ENCODE measurements at places on chromosomes 13 and 19.

GRCh38 chr13:110636053-110636475, 20.7 kb downstream of the NAXD start:
- DNase-seq = no peak

DNA sequence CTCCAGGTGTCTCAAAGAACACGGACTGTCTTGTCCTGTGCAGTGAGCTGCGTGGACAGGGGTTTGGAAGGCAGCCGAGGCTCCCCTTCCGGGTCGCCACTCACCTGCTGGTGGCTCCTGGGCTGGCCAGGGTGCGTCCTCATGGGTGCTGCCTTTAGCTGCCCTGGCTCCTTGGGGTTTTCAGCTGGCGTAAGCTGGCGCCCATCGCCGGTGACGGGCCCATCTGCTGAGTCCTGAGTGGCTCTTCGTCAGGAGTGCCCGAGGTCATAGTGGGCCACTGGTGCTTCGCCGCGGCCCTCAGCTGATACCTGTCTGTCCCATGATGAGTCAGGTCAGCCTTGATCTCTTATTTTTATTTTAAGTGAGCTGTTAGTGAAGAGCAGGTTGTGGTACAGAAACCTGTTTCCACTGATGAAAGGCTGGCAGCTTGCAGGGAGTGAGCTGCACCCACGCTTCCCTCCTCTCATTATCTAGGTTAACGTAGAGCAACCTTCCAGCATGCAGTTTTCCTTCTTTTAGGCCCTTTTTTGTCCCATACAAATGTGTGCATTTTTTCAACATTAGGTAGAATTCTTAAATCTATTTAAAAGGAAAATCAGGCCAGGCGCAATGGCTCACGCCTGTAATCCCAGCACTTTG, 18.4 kb downstream of the EPN1 start:
- no peak for DNase-seq

DNA sequence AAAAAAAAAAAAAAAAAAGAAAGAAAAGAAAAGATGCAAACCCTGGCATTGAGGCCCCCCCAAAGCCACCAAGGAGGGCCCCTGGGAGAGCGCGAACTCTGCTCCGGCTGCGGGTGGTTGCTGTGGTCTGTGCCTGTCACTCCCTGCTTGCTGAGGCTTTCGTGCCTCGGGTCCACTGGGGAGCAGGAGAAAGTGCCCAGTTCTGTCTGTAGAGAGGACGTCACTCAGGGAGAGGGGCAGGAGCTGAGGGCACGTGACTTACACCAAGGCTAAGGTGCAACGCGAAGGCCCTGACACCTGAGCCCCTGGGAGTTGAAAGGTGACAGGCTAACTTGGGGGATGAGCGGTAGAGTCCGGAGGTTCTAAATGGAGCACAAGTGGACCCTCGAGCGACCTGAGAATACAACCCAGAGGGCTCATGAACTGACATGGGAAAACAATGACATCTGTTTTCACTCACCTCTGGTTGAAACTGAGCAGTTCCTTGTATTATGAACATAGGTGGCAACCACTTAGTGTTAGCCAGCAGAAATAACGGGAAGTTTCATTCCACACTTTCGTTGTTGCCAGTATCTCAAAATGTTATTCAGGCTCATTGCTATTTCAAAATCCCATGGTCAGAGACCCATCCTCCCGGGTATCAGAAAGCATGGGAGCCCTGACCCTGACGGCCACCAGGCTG, 69.2 kb upstream of the TM9SF2 start:
- peak; percentile 46 for DNase-seq

- no peak for DNase-seq
Measured at GRCh38 chr13:25587326-25587980, 215.7 kb downstream of the ATP8A2 start.

- no peak for DNase-seq
Measured at GRCh38 chr19:14830702-14831101, 4.3 kb downstream of the OR7A5 start.

DNA sequence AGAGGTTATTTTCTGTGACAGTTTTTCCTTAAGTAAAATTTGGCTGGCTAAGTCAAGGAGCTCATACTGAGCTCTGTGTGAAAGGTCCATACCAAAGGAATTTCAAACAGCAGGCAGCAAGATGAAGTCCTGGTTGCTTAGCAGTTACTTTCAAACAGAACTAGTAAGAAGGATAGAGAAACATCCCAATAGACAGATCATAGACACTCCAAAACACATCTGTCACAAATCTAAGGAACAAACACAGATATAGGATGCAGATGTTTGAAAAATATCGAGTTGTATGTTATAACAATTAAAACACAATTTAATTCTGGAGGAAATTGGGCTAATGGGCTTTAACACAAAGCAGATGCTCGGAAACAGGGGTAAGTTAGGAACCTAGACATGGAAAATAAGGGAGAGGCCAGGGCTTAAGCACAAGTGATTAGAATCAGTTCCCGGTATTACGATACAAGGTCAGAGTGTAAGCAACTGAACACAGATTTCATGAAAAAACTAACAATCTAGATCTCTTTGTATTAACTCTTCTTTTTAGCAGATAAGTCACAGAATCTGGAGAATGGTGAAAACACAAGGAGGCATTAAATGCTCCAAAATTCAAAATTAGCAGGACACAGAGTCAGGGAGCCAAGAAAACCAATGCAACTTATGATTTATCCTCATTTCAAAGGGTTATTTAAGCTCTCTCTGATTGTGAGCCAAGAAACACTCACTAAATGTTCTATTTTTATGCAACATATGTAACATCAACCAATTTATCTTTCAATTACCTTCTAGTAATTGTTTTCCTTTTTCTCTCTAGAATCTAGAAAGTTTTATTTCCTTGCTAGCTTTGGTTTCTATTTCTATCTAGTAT, 1992.9 kb upstream of the PCDH20 start:
- DNase-seq = no peak

DNA sequence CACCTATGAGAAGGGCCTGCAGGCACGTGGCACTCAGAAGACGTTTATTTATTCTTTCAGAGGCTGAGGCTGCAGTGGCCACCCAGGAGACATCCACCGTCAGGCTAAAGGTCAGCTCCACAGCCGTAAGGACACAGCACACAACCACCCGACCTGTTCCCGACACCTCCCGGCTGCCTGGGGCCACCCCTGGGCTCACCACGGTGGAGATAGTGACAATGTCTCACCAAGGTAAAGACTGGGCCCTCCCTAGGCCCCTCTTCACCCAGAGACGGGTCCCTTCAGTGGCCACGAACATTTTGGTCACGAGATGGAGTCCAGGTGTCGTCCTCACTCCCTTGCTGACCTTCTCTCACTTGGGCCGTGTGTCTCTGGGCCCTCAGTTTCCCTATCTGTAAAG, 32.5 kb downstream of the SPC24 start:
- no peak for DNase-seq

DNA sequence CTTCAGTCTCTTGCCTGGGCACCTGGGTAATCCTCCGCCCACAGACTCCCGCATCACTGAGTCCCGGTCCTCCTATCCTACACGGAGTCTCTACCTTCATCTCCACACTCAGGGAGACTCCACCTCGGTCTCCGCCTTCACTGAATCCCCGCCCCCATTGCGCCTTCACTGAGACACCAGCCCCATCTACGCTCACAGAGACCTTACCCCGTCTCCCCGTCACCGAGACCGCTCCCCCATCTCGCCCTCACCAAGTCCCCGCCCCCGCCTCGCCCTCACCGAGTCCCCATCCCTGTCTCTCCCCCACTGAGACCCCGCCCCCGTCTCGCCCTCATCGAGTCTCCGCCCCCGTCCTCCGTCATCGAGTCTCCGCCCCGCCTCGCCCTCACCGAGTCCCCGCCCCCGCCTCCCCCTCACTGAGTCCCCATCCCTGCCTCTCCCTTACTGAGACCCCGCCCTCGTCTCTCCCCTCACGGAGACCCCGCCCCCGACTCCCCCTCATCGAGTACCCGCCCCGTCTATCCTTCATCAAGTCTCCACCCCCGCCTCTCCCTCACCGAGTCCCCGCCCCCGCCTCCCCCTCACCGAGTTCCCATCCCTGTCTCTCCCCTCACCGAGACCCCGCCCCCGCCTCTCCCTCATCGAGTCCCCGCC, 23.1 kb upstream of the ZNF846 start:
- DNase-seq = peak; percentile 90

DNA sequence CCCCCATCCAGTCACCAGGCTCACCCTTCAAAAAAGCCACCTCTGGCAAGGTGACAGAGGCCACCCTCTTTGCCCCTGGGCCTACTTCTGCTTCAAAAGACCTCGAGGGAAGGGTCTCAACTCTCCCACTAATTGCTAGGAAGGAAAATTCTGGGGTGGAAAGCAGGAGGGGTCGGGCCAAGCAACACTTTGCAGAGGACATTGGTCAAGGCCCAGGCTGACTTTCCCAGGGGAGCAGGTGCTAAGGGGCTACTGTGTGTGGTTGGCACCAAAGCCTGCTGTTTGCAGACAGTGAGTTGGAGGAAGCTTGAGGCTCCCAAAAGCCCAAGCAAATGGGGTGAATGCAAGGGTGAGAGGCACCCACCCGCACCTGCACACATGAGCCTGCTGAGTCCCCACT, 28.6 kb upstream of the VSTM2B start:
- DNase-seq = no peak

DNA sequence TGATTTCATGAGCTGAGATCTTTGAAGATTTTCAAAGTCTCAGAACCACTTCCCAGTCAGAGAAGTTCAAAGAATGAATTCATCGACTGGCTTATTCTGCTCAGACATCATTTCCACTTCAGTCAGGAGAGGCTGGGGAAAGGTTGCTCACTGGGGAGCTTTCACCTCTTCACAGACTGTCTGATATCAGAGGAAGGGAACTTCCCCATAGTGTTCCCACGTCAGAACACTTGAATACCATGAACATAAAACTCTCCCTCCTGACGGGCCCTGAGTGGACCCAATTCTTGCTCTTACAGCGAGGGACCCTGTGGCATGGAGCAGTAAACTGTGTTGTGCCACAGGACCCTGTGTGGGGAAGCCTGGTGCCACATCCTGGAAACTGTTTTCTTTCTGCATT, 492.6 kb downstream of the COG6 start:
- DNase-seq = no peak

- DNase-seq = no peak
Measured at GRCh38 chr13:59352600-59352999, 811.1 kb downstream of the DIAPH3 start.

GRCh38 chr19:1630012-1630411, 22.4 kb downstream of the TCF3 start:
- DNase-seq = no peak

- DNase-seq = no peak
Measured at GRCh38 chr13:113554333-113554700, 30.2 kb upstream of the TFDP1 start.

DNA sequence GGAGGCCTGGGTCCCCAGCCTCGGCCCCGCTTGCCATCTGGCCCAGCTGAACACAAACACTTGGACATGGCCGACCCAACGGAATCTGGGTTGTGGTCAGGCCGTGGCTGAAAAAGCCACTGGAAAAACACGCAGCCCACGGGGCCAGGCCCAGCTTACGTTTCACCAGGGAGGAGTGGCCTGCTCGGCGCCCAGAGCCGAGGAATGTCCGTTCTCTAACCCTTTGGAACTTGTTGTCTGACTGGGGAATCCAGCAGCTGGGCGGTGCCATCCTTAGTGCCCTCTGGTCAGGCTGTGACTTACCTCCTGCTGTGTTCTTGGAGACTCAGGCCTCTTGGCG, 13.8 kb downstream of the CILP2 start:
- no peak for DNase-seq

- no peak for DNase-seq
Measured at GRCh38 chr13:23692816-23693215, 122.6 kb downstream of the TNFRSF19 start.

DNA sequence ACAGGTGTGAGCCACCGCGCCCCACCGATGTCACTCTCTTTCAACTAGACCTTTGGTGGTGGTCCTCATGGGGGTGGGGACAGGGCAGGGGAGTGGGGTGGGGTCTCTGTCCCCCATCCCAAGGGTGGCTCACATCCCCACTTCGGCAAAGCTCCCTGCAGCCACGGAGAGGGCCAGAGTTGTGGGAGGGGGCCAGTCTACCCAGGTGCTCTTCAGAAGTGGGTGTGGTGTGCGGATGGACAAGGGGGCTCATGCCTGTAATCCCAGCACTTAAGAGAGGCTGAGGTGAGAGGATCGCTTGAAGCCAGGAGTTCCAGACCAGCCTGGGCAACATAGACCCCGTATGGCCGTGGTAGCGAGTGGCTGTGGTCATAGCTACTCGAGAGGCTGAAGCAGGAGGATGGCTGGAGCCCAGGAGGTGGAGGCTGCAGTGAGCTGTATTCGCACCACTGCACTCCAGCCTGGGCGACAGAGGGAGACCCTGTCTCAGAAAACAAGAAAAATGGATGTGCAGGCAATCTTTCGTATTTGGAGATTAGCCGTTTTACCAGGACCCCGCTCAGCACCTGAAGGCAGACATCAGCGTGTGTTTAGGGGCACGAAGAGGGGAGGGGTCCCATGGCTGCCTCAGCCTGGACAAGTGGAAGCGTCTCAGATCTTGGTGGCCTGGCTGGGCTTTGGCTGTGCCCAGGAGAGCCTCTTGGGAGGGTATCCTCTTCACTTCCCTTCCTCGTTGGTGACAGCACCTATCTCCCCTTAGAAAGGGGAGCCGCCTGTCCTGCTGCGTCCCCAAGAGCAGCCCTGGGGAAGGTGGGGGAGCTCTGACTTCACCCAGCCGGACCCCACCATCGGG, 846 bp downstream of the TGFBR3L start:
- no peak for DNase-seq

- no peak for DNase-seq
Measured at GRCh38 chr13:101219609-101220265, 196.6 kb downstream of the NALCN start.

DNA sequence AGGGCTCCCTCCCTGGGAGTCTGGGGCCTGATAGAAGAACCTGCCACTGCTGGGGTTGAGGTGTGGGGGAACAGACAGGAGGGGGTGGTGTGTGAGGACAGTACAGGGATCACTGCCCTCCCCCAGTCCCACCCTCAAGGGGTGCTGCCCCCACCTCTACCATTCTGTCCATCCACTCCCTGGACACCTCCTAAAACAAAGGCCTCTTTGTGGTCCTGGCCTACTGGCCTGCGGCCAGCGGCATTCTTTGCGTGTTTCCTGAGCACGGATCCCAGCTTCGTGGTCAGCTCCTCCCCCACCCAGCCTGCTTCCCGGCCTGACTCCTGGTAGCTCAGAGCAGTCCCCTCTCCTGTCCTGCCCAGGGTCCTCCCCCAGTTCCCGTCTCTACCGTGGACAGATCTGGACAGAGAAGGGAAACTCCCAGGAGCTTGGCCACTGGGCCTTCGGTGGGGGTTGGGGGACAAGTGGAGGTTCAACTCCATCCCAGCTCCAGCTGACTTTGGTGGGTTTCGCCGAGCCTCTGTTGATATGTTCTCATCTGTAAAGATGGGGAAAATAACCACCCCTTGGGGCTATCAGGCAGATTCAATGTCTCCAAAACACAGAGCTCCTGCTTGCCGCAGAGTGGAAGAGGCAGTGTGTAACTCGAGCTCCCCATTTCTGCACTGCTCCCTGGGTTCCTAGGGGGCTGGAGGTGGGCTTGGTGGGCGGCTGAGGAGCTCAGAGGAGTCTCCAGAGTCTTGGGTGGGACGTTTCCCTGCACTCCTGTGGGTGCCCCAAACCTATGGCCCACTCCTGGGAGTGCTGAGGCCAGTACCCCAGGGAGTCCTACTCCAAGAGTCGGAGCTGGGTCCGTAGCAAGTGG, 48.7 kb downstream of the LYL1 start:
- DNase-seq = no peak

GRCh38 chr19:3383121-3383722, 16.8 kb downstream of the NFIC start:
- no peak for DNase-seq

GRCh38 chr13:30807392-30807791, 72.0 kb downstream of the ALOX5AP start:
- DNase-seq = no peak

GRCh38 chr13:31394506-31394905, 194.7 kb downstream of the B3GLCT start:
- DNase-seq = no peak

Data from RPMI8226 (cell line).